ENCODE measurements at places on chromosomes 7 and 10.

DNA sequence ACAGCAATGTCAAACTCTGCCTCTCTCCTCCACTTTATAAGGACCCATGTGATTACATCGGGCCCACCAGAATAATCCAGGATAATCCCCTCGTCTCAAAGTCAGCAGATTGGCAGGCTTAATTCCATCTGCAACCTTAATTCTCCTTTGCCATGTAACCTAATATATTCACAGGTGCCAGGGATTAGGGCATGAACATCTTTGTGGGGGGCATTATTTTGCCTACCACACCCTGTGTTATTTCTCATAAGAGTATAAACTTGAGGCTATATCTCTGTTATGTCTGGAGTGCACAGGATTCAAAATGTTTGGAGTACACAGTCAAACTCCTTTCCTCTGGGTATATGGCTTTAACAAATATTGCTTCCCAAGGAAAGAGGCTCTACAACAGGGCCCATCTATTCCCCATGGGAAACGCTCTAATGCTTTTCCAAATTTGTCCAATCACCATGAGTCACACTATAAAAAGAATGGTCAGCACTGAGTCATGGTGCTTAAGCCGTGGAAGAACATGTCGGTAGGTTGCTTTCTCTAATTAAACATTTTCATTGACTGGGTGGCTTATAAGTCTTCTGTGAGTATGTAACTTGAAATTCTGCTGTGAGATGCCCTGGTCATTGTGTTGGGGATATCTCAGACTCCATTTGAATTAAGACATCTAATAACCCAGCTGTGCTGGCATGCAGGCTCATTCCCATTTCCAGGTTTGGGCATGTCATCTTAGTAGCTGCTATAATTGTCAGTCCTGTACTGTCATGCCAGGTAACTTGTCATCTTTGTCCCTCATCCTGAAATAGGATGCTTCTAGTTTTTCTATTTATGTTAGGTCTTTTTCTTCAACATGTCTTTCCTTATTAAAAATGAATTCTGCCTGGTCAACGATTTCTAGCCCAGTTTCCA lies 11.5 kb upstream of the AKR1B10 start:
- no peak for DNase-seq

- DNase-seq, result no peak
These were observed 37.6 kb downstream of the VWA2 start for GRCh38 chr10:114276671-114277070.

- no peak for DNase-seq
These were observed 27.6 kb downstream of the SCRN1 start for GRCh38 chr7:29962035-29962434.

GRCh38 chr7:138943061-138943460 lies 38.1 kb downstream of the KIAA1549 start:
- no peak for DNase-seq

GRCh38 chr7:320297-320696 lies 30.3 kb downstream of the FOXL3 start:
- DNase-seq, result no peak

DNA sequence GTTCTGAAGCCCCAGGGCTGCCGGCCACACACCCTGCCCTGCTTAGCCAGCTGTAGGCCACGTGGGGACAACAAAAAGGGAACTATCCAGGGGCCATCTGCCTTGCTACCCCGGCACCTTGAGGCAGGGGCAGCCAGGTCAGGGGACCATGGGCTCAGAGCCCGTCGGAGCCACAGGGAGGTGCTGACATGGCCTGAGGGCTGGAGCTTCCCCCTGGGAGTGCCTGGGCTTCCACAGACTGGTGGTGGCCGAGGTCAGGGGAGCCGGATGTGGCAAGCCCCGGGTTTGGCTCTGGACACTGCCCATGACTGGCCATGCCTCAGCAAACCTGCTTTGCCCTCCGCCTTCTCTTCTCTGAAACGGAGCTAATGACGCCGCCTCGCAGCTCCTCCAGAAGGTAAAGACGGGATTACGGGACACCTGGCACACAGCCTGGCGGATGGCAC lies 178.5 kb downstream of the EBF3 start:
- no peak for DNase-seq

DNA sequence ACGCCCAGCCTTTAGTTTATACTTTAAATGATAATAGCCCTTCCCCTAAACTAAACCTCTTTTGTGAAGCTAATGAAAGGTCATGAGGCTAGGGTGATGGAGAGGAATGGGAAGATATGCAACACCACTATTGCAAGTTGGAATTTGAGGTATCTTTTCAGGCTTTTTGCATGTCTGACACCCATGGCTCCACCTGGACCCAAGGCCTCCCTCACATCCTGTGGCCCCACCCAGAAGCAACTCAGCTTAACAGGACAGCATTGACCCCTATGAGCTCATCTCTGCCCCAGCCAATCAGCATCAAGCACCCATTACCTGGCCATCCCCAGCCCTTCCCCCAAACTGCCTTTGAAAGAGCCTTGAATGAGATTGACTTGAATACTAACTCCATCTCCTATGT lies 674.2 kb upstream of the NRP1 start:
- no peak for DNase-seq

- DNase-seq, result no peak
These were observed 1613.0 kb upstream of the LRRTM3 start for GRCh38 chr10:65312876-65313275.

- DNase-seq, result no peak
These were observed 59.9 kb downstream of the ALOX5 start for GRCh38 chr10:45433716-45434469.

DNA sequence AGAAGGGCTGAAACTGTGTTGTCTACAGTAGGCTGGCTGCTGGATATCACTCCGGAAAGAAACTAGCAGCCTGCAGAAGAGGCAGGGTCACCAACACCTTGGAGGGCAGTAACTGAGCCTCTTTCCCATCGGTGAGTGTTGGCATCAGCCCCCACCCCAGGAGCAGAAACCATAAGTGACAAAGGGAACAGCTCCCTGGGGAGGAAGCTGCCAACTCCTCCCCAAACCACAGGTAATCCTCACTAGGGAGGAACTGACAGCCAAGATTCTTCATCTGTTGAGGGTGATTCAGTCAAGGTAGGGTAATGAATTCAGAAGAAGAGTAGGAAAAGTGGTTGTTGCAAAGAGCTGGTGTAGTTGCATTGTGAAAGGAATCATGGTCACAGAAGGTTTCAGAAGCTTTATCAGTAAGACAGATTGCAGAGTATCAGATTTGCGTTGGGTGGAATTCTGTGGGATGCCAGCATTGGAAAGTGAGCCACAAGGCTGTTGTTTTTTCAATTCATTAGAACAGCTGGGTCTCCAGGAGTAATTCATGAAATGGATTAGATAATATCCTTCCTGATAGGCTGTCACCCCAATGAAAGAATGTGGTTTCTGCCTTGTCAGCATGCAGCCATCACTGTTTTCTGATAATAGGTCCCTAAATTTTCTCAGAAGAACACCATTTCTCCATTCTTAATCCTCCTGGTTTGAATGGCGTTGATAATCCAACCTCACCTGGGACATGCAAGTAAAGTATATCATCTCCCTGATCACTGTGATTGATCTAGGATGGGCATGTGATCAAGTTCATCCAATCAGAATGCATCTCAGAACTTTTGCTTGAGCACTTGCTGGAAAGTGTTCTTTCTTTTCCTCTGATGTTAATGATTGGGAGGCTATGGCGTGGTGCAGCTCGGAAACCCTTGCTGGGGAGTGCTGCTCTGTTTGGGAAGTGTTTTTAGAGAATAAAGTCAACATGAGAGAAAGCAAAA lies 75.0 kb upstream of the CTBP2 start:
- no peak for DNase-seq

- DNase-seq, result no peak
These were observed 277.5 kb downstream of the PLXNA4 start for GRCh38 chr7:132298790-132299189.

- DNase-seq, result no peak
These were observed 125.7 kb upstream of the CXCL12 start for GRCh38 chr10:44510379-44511115.

GRCh38 chr10:44696496-44696895 lies 214.6 kb upstream of the TMEM72 start:
- no peak for DNase-seq
